A549 treated with DMSO at 1 μM for 4 hours (cell line): ENCODE measurements at places on chromosomes 5 and 9. TPM values are rescaled to one million over a fixed set of nuclear protein-coding genes. Genes with fewer than 3 reads are reported as not detected.

The SPTLC1 gene
- total RNA-seq = 57.4 to 73.1 TPM (median 68.1 TPM) in 5 replicates

The GPRIN1 gene
- total RNA-seq = 7.3 to 10.3 TPM (median 9.4 TPM) in 5 replicates

The NTNG2 gene
- 1.6 to 2.5 TPM (median 2.1 TPM) in 5 replicates for total RNA-seq

The SLC34A3 gene
- total RNA-seq = 0.07 to 0.14 TPM (median 0.11 TPM) in 4 of 5 replicates, not detected in the other

The IL9 gene
- not detected in 5 replicates for total RNA-seq

The GFI1B gene
- 0.06 to 0.15 TPM (median 0.06 TPM) in 3 of 5 replicates, not detected in the others for total RNA-seq

The TMEM174 gene
- not detected in 5 replicates for total RNA-seq

The GPR151 gene
- not detected in 5 replicates for total RNA-seq

The ZNF346 gene
- 10.3 to 12.6 TPM (median 11.9 TPM) in 5 replicates for total RNA-seq

The FOXD4L6 gene
- total RNA-seq = 0.15 TPM in 1 of 5 replicates, not detected in the others

The GNA14 gene
- 0.03 TPM in 1 of 5 replicates, not detected in the others for total RNA-seq
